ENCODE measurements at places on chromosomes 5 and 9. TPM values are rescaled to one million over a fixed set of nuclear protein-coding genes. Genes with fewer than 3 reads are reported as not detected.

Gene SOHLH1
- not detected for total RNA-seq

Gene TAF11L10
- total RNA-seq, result not detected

Gene ZNF782
- 12.3 TPM for total RNA-seq

Gene TMEM215
- 0.88 TPM for total RNA-seq

Gene IFNB1
- not detected for total RNA-seq
